Esophagus squamous epithelium (tissue), 5 donors: ENCODE measurements at places on chromosomes 5 and 9. TPM values are rescaled to one million over a fixed set of nuclear protein-coding genes. Genes with fewer than 3 reads are reported as not detected.

DNA sequence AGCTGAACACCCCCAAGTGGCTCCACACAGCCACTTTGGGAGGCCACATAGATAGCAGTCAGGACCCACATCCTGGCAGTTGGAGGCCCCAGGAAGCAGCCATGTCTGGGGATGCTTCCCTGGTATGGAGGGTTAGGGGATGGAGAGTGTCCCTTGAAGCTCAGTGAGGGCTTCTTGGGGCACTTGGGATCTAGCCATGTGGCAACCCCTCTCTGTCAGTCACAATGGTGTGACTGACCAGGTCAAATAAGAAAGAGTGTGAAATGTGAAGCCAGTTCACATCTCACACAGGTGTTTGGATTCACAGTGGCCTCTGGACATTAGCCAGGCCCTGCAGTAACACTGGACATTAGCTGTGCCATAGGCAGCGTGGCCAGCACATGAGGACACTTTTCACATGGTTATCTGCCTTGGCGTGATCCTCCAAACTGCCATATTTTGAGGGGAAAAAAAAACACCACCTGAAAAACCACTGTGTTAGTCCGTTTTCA lies 53.9 kb upstream of the IL17B start:
- DNase-seq: no peak
- peak overlapping the region; percentile 89 for H3K27ac ChIP-seq
- H3K27me3 ChIP-seq: no peaks in the 10 kb centered on the region
- peaks cover 21% of the 10 kb centered on the region for H3K4me1 ChIP-seq

DNA sequence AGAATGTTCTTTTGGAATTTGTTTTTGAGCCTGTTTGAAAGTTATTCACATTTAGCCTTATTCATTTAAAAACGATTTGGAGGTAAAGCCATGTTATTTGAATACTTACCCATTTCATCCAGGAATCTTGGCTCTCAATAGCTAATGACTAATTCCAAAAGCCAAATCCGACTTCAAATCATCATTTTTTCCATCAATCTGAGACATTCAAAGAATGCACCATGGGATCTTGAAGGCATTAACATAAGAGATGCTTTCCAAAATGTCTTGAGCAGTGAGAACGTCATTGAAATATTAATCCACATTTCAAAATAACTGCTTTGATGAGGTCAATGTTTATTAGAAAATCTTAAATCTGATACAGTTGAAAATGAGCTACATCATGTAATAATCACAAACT lies 617.0 kb upstream of the RORB start:
- DNase-seq: no peak
- H3K27me3 ChIP-seq: no peaks in the 10 kb centered on the region
- H3K4me1 ChIP-seq: no peaks in the 10 kb centered on the region
- H3K4me3 ChIP-seq: no peak overlapping the region
- no peaks in the 10 kb centered on the region for H3K36me3 ChIP-seq

The CCDC107 gene
- 19.6 TPM for total RNA-seq

The CMYA5 gene
- total RNA-seq: 0.11 TPM

The CDH10 gene
- not detected for total RNA-seq

The ZNF474 gene
- total RNA-seq: 0.18 TPM

The PCDHA1 gene
- total RNA-seq: not detected
